ENCODE measurements at places on chromosomes 11 and 22. TPM values are rescaled to one million over a fixed set of nuclear protein-coding genes. Genes with fewer than 3 reads are reported as not detected.

Gene MS4A13
- total RNA-seq = not detected

Gene GAL3ST3
- 0.32 TPM for total RNA-seq

Gene MOGAT2
- 0.13 TPM for total RNA-seq

Gene YPEL1
- 1.9 TPM for total RNA-seq

Gene TMEM151A
- 0.32 TPM for total RNA-seq

Gene CFAP300
- total RNA-seq = 11.0 TPM

Gene LMO2
- total RNA-seq = 0.65 TPM

Gene PVALB
- not detected for total RNA-seq

Gene GLYATL2
- total RNA-seq = 1.5 TPM

Data from articular chondrocyte of knee joint (primary cell).